ENCODE measurements at places on chromosomes 5 and 9.

GRCh38 chr9:444528-444927 lies 229.9 kb downstream of the DOCK8 start:
- no peak for DNase-seq

GRCh38 chr5:129724222-129724621 lies 23.7 kb upstream of the MINAR2 start:
- no peak for DNase-seq

GRCh38 chr9:75432888-75433287 lies 344.6 kb downstream of the OSTF1 start:
- no peak for DNase-seq

- DNase-seq: no peak
Measured at GRCh38 chr5:68482199-68482598, 266.6 kb downstream of the PIK3R1 start.

- no peak for DNase-seq
Measured at GRCh38 chr5:76351176-76351575, 51.9 kb upstream of the IQGAP2 start.

- peak; percentile 73 for DNase-seq
Measured at GRCh38 chr9:134163371-134164196, 780 bp downstream of the RNU6ATAC start.

DNA sequence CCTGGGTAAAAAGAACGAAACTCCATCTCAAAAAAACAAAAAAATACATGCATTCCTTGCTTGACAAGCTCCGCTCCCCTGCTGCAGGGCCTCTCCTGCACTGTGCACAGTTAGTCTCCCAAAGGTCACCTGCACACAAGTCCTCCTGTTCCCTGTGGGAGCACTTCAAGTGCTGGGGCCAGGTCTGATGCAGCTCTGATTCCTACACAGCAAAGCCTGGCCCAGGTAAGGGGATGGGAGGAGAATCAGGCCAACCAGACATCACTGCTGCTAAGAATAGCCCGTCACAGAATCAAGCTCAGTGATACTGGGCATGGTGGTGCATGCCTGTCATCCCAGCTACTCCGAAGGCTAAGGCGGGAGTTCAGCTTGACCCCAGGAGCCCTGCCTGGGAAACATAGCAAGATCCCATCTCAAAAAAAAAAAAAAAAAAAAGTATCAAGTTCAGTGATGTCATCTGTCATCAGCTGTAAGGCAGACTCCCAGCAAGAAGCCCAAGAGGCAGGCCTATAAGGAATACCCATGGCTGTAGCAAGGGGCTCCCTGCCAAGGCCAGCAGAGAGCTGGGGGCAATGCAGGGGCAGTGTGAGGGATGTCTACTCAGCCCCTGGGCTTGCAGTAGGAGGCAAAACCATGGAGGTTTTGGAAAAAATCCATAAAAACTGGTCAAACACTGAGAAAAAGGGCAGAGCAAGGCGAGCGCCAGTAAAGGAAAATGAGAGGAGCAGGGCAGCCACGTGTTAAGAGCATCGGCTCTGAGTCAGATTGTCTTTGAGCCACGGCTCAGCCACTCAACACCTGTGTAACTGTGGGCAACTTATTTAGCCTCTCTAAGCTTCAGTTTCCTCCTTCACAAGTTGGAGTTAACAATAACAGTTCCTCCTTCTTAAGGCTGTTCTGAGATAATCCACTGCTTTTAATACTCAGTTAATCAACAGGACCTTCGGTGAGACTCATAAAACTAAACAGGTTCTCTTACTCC lies 3.2 kb downstream of the TPM2 start:
- no peak for DNase-seq

GRCh38 chr5:160788102-160788660 lies 63.8 kb downstream of the ATP10B start:
- DNase-seq: no peak

GRCh38 chr9:121751686-121752445 lies 100.4 kb downstream of the DAB2IP start:
- DNase-seq: no peak
